CD4-positive, CD25-positive, alpha-beta regulatory T cell (primary cell): ENCODE measurements at places on chromosomes 7 and 10. TPM values are rescaled to one million over a fixed set of nuclear protein-coding genes. Genes with fewer than 3 reads are reported as not detected.

The ZNF487 gene
- total RNA-seq: 6.2 TPM

- no peaks in the 10 kb centered on the region for H3K36me3 ChIP-seq
- no peak overlapping the region for H3K4me3 ChIP-seq
- DNase-seq: no peak
Measured at GRCh38 chr10:110174201-110174600, 33.2 kb upstream of the MXI1 start.

DNA sequence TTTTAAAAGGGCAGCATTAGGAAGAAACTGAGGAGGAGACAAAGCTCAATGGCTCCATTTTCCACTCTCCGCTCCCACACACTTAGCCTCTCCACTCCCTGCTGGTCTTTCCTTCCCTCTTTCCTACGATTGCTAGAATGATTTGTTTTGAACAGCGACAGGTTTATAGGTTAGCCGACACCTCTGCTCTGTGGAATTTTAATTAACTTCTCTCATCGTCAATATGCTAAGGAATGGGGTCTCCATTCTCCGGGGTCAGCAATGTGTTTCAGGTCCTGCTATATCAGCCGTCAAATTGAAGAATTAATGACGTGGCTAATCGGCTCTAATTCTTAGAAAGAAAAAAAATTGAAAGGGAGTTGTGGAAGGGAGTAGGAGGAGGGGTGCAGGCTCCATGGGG, 28.9 kb downstream of the FBXW4 start:
- no peaks in the 10 kb centered on the region for H3K4me1 ChIP-seq
- no peak overlapping the region for H3K27ac ChIP-seq
- DNase-seq: no peak
- H3K27me3 ChIP-seq: no peaks in the 10 kb centered on the region

The CTAGE6 gene
- 0.91 TPM for total RNA-seq

- H3K27ac ChIP-seq: no peak overlapping the region
- H3K4me1 ChIP-seq: peaks cover 4% of the 10 kb centered on the region
- peaks cover 24% of the 10 kb centered on the region for H3K27me3 ChIP-seq
- DNase-seq: no peak
- H3K36me3 ChIP-seq: no peaks in the 10 kb centered on the region
- H3K4me3 ChIP-seq: no peak overlapping the region
Measured at GRCh38 chr7:45918556-45918955, 2.5 kb downstream of the IGFBP3 start.

The CHAT gene
- not detected for total RNA-seq

DNA sequence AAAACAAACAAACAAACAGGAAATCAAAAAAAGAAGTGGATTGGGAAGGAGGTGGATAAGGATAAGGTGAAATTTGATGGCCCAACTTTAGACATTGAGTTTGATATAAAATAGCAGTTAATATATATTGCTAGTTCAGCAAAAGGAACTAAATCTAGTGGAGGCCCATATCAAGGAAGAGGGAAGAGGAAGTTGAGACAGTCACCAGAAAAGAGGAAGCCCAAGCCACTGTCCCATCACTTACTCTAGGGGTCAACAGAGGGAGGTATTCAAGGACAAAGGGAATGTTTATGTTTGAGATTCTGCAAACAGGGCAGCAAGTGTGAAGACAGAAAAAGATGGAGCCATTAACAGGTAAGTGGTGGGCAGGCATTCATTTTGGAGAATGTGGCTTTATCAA, 3.7 kb downstream of the LAMTOR4 start:
- no peaks in the 10 kb centered on the region for H3K27me3 ChIP-seq
- no peak for DNase-seq
- H3K36me3 ChIP-seq: peaks cover 43% of the 10 kb centered on the region
- H3K4me3 ChIP-seq: no peak overlapping the region

DNA sequence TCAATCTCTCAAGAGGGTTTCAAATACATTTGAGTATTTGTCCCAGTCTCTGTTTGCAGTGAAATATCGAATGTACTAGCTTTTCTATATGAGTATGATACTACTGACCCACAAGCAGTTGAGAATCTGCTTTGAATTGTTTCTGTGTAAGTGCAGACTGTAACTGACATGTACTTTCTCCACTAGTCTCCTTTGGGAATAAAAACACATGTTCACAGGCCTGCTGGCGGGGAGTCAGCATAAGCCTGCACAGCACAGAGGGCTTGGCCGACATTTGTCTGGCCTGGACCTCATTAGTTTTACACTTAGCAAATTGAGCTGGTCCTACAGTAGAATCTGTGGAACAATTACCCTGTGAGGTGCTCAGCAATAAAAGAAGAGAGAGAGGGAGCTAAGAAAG, 72.6 kb downstream of the ITGB8 start:
- no peaks in the 10 kb centered on the region for H3K36me3 ChIP-seq
- no peaks in the 10 kb centered on the region for H3K4me1 ChIP-seq
- no peaks in the 10 kb centered on the region for H3K27me3 ChIP-seq
- no peak for DNase-seq
- H3K27ac ChIP-seq: no peak overlapping the region
- H3K4me3 ChIP-seq: no peak overlapping the region

- no peak overlapping the region for H3K4me3 ChIP-seq
- DNase-seq: no peak
- no peaks in the 10 kb centered on the region for H3K36me3 ChIP-seq
- no peak overlapping the region for H3K27ac ChIP-seq
Measured at GRCh38 chr7:108642126-108642525, 72.5 kb downstream of the DNAJB9 start.

The NEUROG3 gene
- not detected for total RNA-seq

The CHRM2 gene
- not detected for total RNA-seq

DNA sequence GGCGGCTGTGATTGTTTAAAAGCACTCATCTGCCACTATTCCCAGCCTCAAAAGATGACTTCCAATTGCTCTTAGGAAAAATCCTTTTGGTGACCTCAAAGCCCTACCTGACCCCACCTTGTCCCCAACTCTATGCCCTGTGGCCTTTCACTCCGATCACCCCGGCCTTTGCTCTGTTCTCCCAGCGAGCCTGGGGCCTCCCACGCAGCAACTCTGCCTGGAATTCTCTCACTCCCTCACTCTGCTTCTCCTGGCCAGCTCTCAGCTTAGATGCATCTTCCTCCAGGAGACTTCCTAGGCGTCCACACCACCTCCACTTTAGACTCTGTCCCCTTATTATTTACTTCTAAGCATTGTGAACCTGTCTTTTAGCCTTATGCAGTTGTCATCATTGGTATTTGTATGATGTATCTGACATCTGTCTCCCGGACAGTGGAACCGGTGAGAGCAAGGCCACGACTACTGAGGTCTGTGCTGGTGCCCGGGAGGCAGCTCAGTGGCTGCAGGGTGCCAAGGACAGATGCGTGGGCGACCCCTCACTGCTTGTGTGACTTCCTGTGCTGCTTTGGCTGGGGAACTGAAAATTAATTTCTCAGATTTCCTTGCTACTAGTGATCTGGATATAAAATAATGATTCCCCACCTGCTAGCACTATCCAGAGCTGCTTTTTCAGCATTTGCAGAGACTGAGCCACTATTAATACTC, 63.0 kb downstream of the PIP4K2A start:
- H3K27ac ChIP-seq: peak overlapping the region; percentile 76
- peak overlapping the region; percentile 38 for H3K4me3 ChIP-seq
- H3K27me3 ChIP-seq: no peaks in the 10 kb centered on the region

The FAM237B gene
- not detected for total RNA-seq
